ENCODE measurements at places on chromosomes 4 and X.
A peak's percentile ranks its signal among the peaks of the same experiment; 100 is the strongest.

- DNase-seq: no peak
These were observed 98.9 kb downstream of the ATXN3L start for GRCh38 chrX:13220916-13221315.

DNA sequence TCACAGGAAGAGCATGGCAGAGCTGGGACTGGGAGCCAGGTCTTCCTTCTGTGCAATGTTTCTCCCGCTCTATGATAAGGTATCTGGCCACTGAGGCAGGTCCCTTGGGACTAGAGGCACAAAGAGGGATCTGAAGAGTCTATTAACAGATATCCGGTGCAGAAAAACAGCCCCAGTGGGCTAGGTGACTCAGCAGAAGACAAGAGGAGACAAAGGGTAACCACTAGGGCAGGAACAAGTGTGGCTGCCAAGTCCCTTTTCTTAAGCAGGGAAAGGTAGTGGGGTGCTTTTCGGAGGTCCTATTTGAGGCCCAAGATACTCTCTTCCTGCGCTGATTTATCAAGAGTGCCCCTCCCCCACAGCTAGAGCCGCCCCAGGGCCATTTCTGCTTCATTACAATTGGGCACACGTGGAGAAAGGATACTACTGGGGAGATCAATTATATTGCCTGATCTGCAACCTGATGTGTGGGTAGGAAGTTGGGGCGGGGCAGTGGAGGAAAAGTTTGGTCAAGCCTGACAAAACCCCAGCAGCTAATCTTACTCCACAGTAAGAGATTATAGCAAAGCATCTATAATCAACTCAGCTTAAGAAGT is at the start of gene DGAT2L6:
Gene DGAT2L6 (plus strand): TSS at position 546 of the 596 bp plus-strand sequence. CDS start 100 bp downstream, outside the sequence.
- no peak for DNase-seq

DNA sequence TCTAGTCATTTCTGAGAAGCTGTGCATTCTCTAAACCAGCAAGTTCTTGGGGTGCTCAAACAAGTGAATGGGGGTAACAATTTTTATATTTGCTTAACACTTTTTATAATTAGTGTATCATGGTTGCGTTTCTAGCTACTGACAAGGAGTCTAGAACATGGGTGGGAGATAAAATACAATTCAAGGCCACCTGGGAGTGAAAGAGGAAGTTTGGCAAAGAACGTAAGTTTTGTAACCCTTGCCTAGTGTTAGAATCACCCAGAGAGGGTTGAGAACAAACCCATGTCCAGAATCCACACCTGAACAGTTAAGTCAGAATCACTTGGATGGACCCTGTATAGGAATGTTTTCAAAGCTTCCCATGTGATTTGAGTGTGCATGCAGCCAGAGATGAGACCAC is 92.7 kb downstream of the AFF2 start:
- DNase-seq: no peak

- DNase-seq: no peak
These were observed 57.7 kb upstream of the S100G start for GRCh38 chrX:16592194-16592770.

GRCh38 chr4:70269674-70270073 is 27.3 kb downstream of the CSN3 start:
- peak; percentile 1 for DNase-seq

GRCh38 chr4:54006755-54007154 is 57.6 kb downstream of the CHIC2 start:
- no peak for DNase-seq

GRCh38 chr4:107472265-107472948 is 247.6 kb downstream of the PAPSS1 start:
- DNase-seq: no peak

DNA sequence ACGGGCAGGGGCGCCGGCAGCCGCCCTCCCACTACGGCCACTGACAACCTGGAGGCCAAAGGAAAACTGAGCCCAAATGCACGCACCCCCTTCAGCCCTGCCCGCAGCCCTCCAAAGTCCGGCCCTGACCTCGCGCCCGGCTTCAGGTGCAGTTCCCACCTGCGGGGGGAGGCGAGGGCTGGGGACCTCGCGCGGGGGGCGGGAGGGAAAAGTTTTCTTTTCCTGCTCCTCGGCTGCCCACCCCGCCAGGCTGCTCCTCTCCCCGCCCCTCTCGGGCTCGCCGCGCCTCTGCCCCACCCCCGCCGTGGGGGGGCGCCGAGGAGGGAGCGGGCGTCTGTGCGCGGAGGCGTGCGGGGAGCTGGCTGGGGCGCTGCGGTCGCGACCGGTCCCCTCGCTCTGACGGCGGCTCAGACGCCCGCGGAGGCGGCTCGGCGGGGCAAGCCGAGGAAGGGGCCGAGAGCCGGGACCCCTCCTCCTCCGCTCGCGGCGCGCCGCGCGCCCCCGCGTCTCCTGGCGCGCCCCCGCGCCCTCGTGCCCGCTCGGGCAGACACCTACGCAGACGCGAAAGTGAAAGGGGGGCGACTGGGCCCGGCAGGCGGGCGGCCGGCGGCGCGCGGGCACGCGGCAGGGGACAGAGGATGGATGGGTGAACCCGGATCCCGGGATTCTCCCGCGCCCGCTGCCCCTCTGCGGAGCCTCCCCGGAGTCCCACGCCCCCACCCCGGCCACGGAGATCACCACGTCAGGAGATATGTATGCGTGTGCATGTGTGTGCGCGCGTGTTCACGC is 3.1 kb upstream of the NR3C2 start:
- no peak for DNase-seq

DNA sequence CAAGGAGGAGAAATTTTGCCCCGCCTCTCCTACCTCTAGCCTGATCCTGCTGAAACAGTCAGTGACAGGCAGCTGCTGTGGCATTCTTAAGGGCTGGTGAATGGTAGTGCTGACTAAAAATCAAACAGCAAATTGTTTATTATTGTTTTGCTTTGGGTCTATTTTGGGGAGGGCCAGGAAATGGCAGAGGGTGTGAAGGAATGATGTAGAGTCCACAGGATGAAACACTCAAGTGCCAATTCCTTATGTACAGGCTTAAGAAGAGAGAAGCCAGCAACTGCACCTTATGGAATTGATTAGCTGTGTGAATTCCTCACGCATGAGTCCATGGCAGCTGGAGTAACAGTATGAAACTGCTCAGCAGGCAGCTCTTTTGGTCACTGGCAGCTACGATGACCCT is 39.7 kb downstream of the VEGFC start:
- DNase-seq: no peak

GRCh38 chr4:7779432-7779768 is 160.3 kb downstream of the AFAP1 start:
- DNase-seq: no peak

- DNase-seq: no peak
These were observed 65.3 kb downstream of the PDGFC start for GRCh38 chr4:156906325-156906724.

GRCh38 chrX:126064901-126065541 is 101.1 kb downstream of the DCAF12L2 start:
- DNase-seq: no peak

GRCh38 chr4:16438986-16439385 is 212.7 kb upstream of the TAPT1 start:
- no peak for DNase-seq

- DNase-seq: no peak
These were observed 7.2 kb downstream of the RAB28 start for GRCh38 chr4:13476915-13477314.

GRCh38 chrX:106894392-106894909 is 8.7 kb downstream of the RIPPLY1 start:
- no peak for DNase-seq

DNA sequence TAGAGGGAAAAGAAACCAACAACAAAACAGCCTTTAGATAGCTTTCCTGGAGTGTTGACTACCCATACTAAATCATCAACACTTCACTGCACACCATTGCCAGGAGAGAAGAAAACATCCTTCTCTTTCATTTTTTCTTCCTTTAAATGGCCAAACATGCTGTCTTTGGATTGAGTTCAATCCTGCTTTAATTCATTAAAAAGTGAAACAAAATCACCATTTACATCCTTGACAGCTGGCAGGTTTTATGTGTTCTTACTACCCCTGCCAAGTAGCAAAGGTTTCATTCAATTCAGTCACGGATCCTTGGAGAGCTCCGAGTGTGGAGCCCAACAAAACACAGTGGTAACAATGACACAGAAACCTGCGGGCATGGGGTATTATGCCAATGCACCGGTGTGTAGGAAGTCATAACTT is 568.3 kb downstream of the ANKRD50 start:
- DNase-seq: no peak

GRCh38 chr4:133921280-133922195 is 280.1 kb downstream of the PABPC4L start:
- DNase-seq: no peak

DNA sequence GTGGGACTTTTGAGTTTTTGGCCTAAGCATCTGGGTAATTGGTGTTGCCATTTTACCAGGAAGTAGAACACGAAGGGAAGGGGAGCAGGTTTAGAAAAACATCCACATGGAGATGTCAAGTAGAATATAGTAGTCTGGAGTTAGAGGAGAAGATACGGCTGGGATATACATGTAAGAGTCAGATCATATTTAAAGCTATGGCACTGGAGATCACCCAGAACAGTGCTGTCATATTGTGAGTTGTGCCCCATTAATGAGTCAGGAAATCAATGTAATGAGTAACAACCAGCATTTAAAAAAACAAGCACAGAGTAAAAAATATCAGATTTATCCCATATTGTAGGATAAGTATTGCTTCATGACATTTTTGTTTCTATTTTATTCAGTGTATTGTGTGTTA is 4.2 kb downstream of the GSTCD start:
- no peak for DNase-seq

DNA sequence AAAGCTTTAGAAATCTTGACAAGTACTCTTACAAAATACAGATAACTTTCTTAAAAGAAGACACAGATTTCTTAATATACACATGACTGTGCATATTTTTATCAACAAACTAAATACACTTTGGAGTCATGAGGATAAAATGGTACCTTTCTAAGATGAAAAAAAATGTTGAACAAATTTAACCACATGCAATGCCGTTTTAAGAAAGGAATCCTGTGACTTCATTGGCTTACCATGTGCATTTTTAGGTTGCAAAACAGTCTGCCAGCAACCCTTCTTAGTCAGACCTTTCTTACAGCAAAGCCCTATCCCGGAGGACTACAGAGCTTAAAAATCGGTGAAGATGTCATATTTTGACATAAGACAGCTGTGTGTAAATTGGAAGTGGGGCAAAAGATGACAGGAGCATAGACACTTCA is 51.7 kb downstream of the GASK1B start:
- DNase-seq: no peak

- DNase-seq: no peak
These were observed 80.8 kb downstream of the AWAT2 start for GRCh38 chrX:69968950-69969349.

GRCh38 chr4:68592673-68593072 is 16.6 kb upstream of the UGT2B17 start:
- DNase-seq: no peak

GRCh38 chr4:100631281-100631968 is 113.6 kb upstream of the EMCN start:
- DNase-seq: no peak

- DNase-seq: no peak
These were observed 12.8 kb downstream of the THAP9 start for GRCh38 chr4:82913305-82913704.

GRCh38 chrX:40504801-40505605 is 75.8 kb upstream of the ATP6AP2 start:
- no peak for DNase-seq

- no peak for DNase-seq
These were observed 632.5 kb upstream of the GNPDA2 start for GRCh38 chr4:45358573-45359506.

DNA sequence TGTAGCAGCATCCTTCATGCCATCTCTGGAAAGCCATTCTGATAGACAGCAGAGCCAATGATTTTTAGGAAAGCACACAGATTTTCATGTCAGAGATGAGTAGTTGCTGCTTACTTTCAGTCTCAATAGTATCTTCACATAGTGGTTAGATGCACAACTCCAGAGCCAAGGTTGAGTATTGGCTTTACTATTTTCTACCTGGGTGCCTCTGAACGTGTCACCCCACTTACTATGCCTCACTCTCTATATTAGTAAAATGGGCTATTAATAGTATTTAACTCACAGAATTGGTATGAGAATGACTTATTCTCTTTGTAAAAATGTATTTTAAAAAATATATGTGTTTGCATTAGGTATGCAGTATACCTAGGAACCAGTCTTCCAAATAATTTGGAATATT is 108.8 kb upstream of the STIM2 start:
- DNase-seq: no peak

DNA sequence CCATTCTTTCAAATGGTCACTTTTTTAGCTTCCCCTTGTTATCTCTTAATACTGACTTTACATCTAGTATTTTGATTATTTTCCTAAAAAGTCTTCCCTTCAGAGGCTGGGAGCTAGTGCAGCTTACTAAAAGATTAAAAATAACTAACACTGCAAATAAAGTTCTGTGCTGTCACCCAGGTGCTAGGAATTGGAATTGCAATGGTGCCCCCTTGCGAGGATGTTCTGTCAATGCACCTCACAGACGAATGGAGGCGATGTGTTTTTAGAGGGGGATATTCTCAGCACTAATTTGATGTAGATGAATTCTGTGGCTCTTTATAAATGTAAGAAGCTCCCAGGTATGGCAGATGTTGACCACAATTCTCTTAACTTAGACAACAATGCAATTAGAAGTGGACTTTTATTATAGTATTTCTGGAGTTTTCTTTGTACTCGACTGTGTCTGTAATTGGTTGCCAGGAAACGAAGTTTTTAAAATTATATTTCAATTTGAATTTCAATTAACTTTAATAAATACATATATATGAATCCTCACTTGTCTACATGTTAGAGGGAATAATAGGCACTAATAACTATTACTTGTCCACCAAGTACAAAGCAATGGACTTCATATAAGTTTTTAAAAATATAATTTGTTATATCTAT is 22.0 kb upstream of the SMIM31 start:
- peak; percentile 20 for DNase-seq

GRCh38 chr4:184397516-184398163 is 76.7 kb downstream of the IRF2 start:
- no peak for DNase-seq

GRCh38 chrX:298993-299392 is 17.8 kb downstream of the PLCXD1 start:
- DNase-seq: no peak

DNA sequence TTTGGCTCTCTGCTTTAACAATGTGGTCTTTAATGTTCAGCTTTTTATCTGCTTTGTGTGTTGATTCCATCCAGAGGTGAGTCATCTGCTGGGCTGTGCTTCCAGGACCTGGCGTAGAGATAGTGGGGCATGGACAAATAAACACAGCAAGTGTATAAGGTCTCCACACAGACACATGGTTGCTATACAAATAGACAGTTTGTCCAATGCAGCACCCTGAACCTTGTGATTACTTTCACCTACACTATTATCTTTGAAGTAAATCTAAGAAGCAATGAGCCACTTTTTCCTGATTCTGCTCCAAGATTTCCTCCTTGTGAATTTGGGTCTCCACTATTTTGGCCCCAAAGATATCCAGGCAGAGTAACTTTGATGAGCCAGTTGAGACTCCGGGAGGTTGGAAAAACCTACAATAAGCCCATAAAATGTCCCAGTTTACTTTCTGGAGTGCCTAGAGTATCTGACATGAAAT is 12.1 kb downstream of the PPARGC1A start:
- no peak for DNase-seq

- DNase-seq: no peak
These were observed 140.3 kb upstream of the PGRMC2 start for GRCh38 chr4:128427832-128428366.

GRCh38 chr4:48153791-48154550 is 19.9 kb upstream of the TXK start:
- no peak for DNase-seq

GRCh38 chr4:24824720-24825119 is 29.3 kb downstream of the SOD3 start:
- no peak for DNase-seq

Measured in AML-193 (cell line).